Left hindlimb (tissue), 1 donor: ENCODE measurements at places on chromosomes 1 and 21.

DNA sequence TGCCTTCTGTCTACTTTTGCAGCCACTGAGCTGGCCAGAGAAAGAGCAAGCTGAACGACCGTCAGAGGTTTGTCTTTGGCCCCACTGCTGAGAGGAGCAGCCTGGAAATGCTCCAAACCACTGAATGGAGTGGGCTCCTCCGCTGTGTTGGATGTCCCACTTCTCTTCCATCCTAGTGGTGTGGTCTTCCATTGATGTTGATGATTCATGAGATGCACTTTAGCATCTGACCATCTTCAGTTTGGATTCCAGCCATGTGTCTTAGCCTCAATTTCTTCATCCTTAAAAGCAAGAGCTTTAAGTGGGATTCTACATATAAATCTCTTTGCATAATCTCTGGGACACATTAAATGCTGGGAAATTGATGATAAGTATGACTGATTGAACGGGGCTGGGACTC, 276.9 kb downstream of the SIPA1L2 start:
- no peak for DNase-seq

DNA sequence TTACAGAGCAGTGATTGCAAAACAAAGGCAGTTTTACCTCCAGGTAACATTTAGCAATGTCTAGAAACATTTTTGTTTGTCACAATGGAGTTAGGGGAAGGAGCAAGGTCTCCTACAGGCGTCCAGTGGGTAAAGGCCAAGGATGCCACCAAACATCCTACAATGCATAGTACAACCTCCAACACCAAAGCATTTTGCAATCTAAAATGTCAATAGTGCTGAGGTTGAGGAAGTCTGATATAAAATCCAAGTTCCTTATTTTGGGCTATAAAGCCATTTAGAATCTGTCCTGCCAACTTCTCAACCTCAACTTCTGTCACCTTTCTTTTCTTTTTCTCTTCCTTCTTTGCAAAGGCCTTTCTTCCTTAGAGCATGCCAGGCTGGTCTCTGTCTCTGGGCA, 111.2 kb downstream of the FASLG start:
- no peak for DNase-seq

GRCh38 chr1:154422521-154422920, 17.4 kb downstream of the IL6R start:
- DNase-seq = no peak

GRCh38 chr1:107474877-107475612, 334.2 kb downstream of the NTNG1 start:
- no peak for DNase-seq

DNA sequence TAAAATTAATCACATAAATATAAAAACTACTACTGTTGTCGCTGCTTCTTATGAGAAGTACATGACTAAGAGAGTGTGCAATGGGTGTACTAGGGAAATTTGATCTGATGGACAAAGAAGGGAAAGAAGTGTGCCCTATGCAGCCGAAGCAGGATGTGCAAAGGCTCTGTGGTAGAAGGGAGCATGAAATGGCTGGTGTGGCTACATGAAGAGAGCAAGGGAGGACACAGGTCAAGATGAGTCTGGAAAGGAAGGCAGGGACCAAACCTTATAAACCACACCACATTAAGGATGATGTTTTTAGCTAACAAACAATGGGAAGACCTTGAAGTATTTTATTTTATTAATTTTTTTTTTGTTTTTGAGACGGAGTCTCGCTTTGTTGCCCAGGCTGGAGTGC, 20.0 kb downstream of the MAB21L3 start:
- DNase-seq = no peak

DNA sequence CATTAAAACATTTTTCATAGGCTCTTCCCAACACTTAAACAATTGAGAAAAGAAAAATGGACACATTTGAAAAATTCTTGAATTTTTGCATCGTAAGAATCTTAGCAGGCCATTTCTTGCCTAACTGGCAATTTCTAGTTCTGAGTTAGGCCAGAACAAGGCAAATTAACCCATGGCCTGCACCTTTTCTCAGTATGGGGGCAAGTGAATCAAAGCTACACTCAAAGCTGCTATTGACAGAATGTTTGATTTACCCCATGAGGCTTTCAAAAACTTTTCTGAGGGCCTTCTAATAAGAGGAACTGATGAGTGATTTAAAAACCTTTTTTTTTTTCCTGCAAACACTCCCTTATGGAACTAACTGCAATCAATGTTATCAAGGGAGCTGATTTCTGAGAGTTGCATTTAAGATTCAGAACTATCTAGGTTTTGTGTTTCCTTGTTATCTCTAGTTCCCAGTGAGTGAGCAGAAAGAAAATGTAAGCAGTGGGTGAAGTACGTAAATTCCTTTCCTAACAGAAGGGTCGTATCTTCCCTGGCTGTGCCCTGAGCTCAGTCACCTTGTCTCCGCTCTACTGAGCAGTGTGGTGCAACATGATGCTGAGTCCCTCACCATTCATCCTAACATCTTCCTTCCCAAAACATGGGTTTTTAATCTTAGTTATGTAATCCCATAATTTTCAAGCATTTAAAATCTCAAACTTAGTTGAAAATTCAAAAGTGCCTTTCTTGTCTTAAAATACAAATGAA, 353.7 kb downstream of the DPYD start:
- no peak for DNase-seq

GRCh38 chr1:41383094-41383852, 22.0 kb downstream of the FOXO6 start:
- DNase-seq = peak; percentile 70

DNA sequence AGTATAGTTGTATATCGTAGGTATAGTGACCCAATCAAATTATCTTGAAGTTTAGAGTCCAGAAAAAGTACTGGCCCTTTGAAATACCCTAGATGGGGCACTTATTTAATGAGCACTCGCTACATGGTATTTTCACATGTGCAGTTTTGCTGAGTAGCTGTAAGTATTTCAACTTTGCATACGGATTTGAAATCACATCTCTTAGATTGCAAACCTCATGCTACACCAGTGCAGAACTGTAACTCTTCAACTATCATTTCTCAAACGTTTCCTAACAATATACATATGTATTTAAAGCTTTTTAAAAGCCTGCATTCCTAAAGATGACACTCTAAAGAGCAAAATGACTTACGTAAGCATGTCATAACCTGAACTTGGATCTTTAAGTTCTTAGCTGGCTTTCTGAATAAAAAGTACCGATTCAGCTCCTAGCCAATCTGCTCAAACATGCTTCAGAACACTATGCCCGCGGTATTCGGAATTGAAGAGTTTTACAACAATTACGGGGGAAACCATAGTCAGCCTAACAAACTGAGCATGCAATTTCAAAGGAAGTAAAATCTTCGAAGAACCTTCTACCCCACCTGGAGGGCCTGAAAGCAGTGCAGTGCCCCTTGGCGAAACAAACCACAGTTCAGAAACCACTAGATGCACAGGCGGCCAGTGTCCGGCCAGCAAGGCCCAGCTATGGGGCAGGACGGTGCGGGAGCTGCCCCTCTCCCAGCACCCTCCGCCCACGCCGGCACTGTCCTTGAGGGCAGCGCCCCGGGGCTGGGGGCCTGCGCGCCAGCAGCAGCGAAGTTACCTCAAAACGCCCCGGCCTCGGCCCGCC, 863 bp downstream of the FH start:
- no peak for DNase-seq

- DNase-seq = no peak
Measured at GRCh38 chr1:64098846-64099582, 104.4 kb upstream of the UBE2U start.

DNA sequence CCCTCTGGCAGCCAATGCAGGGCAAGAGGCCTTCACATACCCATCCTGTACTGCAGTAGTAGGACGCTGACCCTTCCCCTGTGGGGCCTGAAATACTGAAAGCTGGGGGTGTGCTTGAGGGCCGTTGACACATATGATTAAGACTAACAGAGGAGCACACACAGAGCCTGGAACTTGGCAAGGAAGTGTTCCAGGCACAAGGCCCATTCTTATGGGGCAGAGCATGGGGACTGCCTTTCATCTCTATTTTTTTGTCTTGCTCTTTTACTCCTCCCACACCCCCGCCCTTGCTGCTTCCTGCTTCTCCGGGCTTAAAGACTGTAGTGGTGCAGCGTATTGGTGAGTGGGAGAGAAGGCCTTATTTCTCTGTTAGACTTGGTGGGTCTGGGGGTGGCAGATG, 137.4 kb downstream of the BACH1 start:
- peak; percentile 32 for DNase-seq

DNA sequence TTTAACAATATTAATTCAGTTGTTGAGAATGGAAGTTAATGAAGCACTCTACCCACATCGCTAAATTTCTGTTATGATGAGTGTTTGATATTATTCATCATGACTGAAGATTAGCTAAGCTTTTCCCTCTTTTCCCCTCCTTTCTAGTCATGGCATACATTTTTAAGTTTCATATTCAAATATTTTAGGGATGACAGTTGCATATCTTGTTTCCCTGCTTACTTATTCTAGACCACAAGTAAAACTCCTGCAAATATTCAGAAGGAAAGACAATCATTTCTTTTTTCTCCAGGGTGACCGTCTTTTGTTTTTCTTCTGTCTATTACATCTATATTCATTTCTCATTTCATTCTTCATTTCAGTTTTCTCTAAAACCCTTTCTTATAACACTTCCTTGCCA, 906.0 kb downstream of the ADGRL2 start:
- DNase-seq = no peak

GRCh38 chr1:27960762-27961645, 1.2 kb downstream of the XKR8 start:
- no peak for DNase-seq
